Activated effector memory CD4-positive, alpha-beta T cell treated with anti-CD3 and anti-CD28 coated beads, Interleukin-2, amount 50 U/mL, for 16 hours (primary cell): ENCODE measurements at places on chromosomes 4 and X.

DNA sequence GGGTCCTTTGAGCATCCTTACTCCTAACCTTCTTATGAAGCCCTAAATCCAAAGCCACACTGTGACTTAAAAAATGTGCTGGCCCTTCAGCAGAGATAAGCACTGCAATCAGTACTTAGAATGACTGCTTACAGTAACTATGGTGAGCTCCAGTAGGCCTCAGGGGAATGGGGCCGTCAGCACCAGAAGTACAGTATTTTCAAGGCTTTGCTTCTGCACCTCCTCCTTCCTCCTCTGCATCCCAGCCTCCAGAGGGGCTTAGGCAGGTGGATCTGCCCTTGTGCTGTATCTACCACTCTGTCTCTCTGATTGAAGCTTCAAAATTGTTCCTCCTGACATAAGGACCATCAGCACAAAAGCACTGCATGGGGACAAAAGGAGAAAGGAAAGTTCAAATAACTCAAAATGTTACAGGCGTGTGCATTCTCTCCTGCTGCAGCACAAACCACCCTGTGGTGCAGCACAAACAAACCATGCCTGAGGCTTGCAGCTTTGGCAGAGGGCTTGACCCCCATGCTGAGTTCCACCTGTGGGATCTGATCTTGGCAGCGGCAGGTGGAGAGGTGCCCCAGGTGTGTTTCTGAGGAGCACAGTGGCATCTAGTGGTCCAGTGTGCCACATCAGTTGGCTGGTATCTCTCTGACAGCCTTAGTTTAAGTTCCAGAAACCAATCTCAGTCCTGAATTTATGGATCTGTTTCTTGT lies 164.7 kb downstream of the SOWAHB start:
- DNase-seq = no peak

GRCh38 chrX:38183596-38183995 lies 37.1 kb downstream of the SRPX start:
- no peak for DNase-seq

- DNase-seq = no peak
Measured at GRCh38 chrX:105458846-105459245, 238.4 kb upstream of the TEX13A start.

DNA sequence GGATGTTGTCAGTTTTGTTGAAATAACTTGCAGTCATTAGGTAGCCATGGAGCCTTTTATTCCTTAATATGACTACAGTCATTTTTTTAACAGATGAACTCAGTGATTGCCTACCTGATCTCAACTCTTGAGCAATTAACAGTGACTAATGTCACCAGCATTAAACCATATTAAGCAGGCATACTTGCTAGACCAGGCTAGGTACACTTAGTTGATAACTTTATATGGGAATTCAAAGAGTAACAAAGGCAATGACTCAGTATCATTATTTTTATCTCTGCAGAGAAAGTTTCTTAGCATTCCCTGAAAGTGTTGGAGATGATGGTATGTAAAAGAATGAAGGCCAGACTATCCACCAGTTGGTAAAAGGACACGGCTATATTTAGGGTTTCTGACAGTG lies at the start of gene C4orf54:
Gene C4orf54, minus strand, starts transcription at position 31 of the 400 bp plus-strand sequence. CDS start 3,180 bp downstream, outside the sequence.
- DNase-seq = no peak

GRCh38 chr4:105327222-105327621 lies 146.6 kb downstream of the PPA2 start:
- DNase-seq = no peak

DNA sequence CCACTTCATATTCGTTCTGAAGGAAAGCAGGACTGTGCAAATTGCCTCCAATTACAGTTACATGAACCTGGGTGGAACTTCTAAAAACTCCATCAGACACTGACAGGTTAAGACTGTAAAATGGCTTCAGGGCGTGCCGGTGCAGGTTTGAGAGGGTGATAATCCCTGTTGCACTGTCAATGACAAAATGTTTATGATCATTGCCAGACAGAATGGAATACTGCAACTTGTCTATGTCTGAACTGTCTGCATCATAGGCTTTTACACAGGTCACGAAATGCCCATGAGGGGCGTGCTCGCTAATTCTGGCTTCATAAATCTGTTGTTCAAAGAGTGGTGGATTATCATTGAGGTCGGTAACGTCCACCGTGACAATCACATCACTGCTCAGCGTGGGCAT lies 63.7 kb upstream of the MTNR1A start:
- DNase-seq = no peak

DNA sequence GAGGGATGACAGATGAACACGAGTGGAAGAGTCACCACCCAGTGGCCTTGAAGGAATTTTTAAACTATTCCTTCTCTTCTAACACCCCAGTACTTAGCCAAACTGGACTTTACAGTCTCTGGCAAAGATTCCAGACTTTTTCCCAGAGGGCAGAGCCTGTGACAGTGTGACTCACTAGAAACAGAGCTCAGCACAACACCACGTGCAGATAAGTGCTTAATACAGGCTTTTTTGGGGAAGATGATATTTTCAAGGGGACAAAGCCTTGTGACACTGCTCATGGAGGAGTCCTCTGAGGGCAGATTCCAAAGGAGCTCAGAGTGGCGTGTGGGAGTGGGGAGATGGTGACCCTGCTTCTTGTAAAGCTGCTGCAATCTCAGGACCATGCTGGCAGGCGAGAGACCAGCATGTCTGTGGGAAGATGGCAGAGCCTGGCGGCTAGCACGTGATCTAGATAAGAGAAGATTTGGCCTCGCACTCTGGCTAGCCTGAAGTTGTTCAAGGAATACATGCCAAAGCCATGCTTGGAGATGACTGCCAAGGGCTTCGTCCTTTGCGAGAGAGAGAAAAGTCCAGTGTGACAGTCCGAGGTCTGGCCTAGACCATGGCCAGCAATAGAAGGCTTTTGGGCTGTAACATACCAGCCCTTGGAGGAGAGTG lies 2.4 kb downstream of the RAB33A start:
- no peak for DNase-seq

- no peak for DNase-seq
Measured at GRCh38 chrX:105323928-105324327, 103.4 kb upstream of the TEX13A start.

- no peak for DNase-seq
Measured at GRCh38 chrX:51614353-51615012, 4.2 kb downstream of the CENPVL3 start.

GRCh38 chrX:16573781-16574180 lies 76.2 kb upstream of the S100G start:
- no peak for DNase-seq
